Transverse colon (tissue), 4 donors: ENCODE measurements at places on chromosomes 12 and 14. TPM values are rescaled to one million over a fixed set of nuclear protein-coding genes. Genes with fewer than 3 reads are reported as not detected.
A peak's percentile ranks its signal among the peaks of the same experiment; 100 is the strongest.

DNA sequence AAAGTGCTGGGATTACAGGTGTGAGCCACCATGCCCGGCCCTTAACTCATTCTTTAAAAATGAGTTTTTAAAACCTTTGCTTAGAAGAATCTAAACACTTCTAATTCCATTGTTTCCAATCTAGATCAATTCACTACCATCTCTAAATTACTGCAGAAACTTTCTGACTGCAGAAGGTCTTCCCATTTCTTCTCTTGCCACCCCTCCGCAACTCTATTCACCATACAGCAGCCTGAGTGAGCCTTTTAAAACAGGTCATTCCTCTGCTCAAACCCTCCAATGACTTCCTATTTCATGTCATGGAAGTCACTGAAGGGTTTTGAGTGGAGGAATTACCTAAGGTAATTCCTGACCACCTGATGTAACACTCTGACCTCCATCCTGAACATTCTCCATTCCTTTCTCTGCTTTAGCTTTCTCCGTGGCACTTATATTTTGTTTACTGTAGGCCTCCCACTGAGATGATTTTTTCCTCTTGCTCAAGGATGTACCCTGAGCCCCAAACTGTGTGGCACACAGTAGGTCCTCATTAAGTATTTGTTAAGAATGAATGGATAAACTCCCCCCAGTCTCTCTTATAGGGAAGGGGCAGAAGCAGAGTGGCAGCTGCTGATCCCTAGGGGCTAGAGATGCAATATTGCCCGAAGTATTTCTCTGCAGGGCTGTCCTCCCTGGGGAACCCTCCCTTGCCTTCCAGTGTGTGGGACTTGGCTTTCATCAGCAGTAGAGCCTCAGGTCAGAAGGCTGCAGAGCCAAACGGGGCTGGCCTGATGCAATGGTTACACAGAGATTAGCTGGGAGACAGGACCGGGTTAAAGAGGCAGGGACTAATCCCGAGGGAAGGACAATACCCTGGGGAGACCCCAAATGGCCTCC lies 1.2 kb downstream of the DDIT3 start:
- H3K27ac ChIP-seq, result peak overlapping the region; percentile 100
- peak; percentile 23 for DNase-seq
- H3K4me3 ChIP-seq, result peak overlapping the region; percentile 88
- peaks cover 21% of the 10 kb centered on the region for H3K36me3 ChIP-seq
- peaks cover 44% of the 10 kb centered on the region for H3K4me1 ChIP-seq
- no peaks in the 10 kb centered on the region for H3K27me3 ChIP-seq

Gene YAF2
- 26.2 TPM for total RNA-seq

Gene TDRD9
- 0.55 TPM for total RNA-seq

Gene MUCL1
- not detected for total RNA-seq
